ENCODE measurements at places on chromosomes 11 and 22.

DNA sequence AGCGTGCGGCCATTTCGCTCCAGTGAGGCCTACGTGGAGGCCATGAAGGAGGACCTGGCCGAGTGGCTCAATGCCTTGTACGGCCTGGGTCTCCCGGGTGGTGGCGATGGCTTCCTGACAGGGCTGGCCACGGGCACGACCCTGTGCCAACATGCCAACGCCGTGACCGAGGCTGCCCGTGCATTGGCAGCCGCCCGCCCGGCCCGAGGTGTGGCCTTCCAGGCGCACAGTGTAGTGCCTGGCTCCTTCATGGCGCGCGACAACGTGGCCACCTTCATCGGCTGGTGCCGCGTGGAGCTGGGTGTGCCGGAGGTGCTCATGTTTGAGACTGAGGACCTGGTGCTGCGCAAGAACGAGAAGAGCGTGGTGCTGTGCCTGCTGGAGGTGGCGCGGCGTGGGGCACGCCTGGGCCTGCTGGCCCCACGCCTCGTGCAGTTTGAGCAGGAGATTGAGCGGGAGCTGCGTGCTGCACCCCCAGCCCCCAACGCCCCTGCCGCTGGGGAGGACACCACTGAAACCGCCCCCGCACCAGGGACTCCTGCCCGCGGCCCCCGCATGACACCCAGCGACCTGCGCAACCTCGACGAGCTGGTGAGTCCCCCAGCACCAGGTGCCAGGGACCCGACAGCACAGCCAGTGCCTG lies 1.8 kb downstream of the GAS2L1 start:
- DNase-seq = no peak

- DNase-seq = no peak
Measured at GRCh38 chr11:79330651-79331050, 110.2 kb downstream of the TENM4 start.

GRCh38 chr11:76785513-76785912 lies 2.4 kb downstream of the TSKU start:
- no peak for DNase-seq

DNA sequence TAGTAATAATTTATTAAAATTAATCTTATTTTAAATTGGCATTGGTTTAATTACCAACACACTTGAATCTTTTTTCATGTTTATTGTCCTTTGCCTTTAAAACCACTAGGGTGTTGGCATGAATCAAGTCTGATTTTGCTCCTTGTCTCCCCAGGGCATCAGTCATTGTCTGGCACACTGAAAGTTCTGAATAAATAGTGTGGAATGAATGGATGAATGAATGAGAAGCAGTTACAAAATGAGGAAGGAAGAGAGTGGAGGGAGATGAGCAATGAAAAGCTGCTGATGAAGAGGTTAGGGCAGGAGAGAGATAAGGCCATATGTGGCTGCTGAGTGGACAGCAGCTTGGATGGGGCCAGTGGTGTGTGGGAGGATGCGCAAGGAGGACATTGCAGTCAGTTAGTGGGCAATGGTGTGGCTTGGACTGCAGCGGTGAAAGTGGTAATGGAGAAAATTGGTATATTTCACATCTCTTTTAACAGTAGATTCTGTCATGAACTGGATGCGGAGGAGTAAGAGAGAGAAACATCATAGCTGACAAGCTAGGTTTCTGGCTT lies 132.0 kb downstream of the SPON1 start:
- no peak for DNase-seq

GRCh38 chr11:61695917-61696316 lies 15.7 kb downstream of the DAGLA start:
- DNase-seq = peak; percentile 94

GRCh38 chr22:40533712-40534378 lies 102.7 kb downstream of the MRTFA start:
- DNase-seq = peak; percentile 26

- no peak for DNase-seq
Measured at GRCh38 chr11:129680907-129681306, 134.7 kb upstream of the TMEM45B start.

GRCh38 chr11:12838463-12839123 lies 164.4 kb downstream of the TEAD1 start:
- no peak for DNase-seq

GRCh38 chr11:113001709-113002108 lies 40.5 kb downstream of the NCAM1 start:
- DNase-seq = no peak

GRCh38 chr11:134466156-134466555 lies 54.1 kb upstream of the B3GAT1 start:
- no peak for DNase-seq

- DNase-seq = no peak
Measured at GRCh38 chr11:78061088-78061920, 2.4 kb upstream of the THRSP start.

DNA sequence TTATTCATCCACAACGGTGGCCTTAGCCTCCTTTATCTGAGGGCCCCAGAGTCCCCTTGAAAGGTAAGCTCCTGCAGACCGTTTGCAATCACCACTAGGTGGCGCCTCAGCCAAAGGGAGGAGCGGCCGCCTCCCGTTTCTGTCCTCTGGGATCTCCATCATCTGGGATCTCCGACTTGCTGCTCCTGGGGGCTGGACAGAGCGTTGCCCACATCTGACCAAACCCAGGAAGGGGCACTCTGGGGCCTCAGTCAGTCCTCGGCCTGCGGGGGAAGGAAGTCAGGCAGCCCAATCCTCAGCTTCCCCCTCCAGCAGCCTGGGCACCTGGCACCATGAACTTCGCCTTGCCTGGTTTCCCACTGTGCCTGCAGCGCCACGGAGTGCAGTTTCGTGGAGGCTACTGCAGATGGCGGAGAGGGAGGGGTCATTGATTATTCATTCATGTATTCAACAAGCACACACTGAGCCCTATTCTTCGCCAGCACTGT lies 23.5 kb downstream of the TP53I11 start:
- DNase-seq = peak; percentile 58

GRCh38 chr11:88332851-88333250 lies 4.7 kb downstream of the CTSC start:
- no peak for DNase-seq

DNA sequence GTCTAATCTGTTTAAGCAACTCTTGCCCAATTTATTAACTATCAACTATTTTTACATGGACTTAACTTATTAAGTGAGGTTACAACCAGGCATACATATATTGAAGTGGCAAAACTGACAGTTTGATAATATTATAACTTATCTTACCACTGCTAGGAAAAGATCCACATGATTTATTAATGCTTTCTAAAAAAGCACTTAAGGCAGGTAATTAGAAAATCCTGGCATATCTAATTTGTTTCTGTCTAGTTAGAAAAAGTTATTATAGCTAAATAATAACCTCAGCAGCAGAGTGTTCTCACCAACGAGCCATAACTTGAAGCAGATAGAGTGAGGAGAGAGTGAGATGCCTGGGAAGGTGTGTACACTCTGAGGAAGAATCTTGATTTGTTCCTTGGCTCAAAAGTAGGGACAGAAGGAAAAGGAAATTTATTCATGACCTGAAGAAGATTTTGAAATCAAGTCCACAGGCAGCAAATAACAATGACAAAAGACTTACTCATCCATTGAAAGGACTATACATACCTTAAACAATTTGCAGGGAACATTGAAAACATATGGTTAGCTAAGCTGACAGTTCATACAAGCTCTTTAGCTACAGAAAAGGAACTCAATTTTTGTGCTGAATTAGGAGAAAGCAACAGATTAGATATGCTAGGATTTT lies 7.1 kb upstream of the MUC15 start:
- DNase-seq = no peak

DNA sequence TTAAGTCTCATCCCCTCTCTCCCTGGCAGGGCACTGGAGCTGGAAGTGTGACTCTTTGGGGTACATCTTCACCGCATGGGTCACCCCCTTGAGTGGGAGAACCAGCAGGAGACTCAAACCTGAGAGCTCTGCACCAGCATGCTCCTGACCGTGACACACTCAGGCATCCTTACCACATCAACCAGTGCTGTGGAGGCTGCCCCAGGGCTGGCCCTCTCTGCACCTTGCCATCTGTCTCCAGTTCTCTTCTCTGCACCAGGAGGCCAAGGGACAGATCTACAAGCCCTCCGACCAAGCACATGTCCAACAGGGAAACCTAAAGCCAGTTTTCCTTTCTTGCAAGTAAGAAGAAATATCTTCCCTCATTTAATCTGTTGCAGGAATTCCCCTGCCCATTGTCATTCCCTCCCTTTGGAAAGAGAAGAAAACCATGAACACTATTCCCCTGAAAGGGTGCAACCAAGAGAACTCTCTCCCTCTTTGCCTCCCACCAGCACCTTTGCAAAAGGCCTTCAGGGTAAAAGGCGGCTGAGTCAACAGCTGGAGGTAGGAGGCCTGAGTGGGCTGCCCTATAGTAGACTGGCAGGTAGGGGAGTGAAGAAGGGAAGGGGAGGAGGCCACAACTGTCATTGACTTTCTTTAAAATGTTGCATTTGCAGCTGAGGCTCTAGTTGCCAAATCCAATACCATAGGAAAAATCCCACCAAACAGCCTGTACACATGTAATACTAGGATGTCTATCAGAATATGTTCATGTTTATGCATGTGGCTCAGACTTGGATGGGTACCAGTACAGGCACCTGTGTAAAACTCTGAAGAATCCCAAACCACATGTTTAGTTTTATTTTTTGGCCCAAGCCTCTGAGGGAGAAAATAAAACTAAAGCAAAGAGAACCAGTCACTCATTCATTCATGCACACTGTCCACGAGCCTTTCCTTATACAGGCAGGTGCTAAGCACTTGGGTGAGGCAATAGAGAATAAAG lies 117.0 kb downstream of the WT1 start:
- DNase-seq = no peak

DNA sequence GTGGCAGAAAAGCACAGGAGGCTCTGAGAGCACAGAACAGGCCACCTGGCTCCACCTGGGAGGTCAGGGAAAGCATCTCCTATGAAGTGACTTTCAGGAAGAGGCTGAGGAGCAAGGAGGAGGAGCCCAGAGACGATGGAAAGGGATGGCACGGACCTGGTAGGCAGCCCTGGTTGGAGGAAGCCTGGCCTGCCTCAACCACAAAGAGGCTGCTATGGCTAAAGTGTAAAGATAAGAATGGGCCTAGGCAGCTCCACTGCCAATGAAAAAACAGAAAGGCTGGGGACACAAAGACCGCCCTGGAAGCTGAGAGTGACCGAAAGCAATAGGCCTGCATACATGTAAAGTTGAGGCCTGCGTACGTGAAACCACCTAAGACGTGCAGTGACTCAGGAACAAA lies 31.2 kb upstream of the ETS1 start:
- no peak for DNase-seq

DNA sequence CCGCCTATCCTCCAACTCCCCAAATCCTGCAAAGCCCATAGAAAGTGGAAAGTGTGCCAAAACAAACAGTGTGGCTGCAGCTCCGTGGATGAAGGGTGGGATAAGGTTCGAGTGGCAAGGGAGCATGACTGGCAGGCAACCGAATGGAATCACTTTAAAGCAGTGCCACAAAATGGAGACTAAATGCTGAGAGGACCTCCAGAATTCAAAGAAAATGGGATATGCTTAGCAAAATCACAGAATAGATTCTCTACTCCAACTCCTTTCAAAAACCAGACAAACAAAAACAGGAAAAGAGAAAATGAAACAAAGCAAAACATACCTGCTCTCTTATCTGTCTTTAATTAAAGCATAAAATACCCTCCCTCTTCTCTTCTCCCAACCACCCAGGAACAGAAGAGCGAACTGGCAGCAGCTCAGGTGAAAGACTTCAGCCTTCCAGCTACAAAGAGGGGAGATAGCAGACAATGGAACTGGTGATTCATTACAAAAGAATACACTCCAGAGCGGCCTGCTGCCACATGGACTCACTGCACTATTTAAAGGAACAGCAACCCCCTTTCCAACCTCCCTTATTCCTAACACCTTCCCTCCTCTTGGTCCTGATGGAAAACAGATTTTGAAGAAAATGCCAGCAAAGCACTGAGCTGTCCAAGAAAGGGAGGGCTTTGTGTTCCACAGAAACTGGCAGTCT lies 118.5 kb downstream of the APOL5 start:
- DNase-seq = no peak

DNA sequence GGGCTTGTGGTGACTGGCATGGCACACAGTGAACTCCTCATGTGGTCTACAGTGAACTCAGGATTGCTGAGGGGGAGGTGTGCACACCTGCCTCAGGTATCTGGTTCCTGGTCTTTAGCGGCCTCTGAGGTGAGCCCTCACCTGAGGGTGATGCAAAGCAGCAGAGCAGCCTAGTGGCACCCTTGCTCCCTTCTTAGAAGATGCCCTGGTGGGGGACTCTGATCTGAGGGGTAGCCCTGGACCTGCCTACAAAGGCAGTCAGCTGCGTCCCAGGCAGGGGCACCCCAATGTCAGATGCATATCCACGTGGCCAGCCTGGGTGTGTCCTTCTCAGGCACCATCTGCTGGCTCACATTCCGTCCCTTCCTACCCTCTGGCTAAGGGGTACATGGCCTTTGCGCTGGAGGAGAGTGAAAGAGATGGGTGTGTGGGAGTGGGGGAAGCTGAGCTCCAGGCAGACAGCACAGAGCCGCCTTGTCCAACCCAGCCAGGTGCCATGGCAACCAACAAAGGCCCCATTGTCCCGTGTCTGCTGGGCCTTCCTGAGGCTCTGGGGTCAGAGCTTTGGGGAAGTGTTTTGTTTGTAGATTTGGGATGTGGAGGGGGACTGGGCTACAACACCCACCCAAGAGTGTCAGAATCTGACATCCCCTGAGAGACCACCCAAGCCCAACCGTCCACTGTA lies 5.8 kb downstream of the PLEKHB1 start:
- no peak for DNase-seq

DNA sequence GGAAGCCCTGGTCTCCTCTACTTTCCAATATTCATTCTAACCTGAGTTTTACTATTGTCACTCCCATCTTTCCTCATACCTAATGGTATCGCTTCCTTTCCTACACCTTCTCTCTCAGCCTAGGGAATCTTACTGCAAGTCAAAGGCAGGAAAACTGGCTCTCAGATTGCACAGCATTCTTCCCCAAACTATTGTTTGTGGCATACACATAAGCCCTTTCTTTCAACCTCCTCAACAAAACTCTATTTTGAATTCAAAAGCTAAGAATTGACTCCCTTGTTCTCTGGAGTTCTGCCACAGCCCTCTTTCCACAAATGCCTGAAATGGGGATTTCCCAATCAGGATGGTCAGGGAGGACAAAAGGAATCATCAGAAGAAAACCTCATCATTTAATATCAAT lies 181.5 kb downstream of the FAM76B start:
- DNase-seq = no peak

DNA sequence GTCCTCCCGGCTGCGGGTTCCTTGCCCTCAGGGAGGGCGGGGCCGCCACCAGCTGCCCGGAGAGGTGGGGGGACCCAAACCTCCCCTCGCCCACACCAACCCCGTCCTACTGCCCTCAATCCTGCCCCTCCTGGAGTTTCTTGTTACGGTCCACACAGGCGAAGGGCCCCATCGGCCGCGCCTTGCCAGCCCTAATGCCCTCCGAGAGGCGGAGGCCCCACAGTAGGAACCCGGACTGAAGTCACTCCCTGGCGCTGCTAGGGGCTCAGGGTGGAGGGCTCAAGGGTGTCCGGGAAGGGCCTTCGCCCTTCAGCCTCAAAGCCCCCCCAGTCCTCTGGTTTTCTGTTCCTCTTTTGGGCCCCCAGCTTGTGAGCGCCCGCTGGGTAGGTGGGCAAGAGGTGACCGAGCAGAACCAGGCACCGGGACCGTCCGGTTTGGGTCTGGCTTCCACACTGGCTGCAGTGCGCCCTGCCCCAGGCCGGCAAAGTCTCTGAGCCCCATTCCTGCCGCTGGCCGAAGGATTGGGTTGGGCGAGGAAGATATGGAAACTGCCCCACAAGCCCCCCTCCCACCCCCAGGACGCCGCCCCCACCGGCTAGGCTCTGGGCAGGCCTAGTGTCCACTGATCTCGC lies 24.5 kb downstream of the DUSP8 start:
- DNase-seq = no peak

GRCh38 chr22:35604621-35605368 lies 12.3 kb downstream of the MB start:
- no peak for DNase-seq

Measured in stimulated activated CD4-positive, alpha-beta T cell treated with anti-CD3 and anti-CD28 coated beads, Interleukin-4, amount 100 ng/mL, for 1 hour (primary cell).